ENCODE measurements at places on chromosomes 3 and 15.
A peak's percentile ranks its signal among the peaks of the same experiment; 100 is the strongest.

DNA sequence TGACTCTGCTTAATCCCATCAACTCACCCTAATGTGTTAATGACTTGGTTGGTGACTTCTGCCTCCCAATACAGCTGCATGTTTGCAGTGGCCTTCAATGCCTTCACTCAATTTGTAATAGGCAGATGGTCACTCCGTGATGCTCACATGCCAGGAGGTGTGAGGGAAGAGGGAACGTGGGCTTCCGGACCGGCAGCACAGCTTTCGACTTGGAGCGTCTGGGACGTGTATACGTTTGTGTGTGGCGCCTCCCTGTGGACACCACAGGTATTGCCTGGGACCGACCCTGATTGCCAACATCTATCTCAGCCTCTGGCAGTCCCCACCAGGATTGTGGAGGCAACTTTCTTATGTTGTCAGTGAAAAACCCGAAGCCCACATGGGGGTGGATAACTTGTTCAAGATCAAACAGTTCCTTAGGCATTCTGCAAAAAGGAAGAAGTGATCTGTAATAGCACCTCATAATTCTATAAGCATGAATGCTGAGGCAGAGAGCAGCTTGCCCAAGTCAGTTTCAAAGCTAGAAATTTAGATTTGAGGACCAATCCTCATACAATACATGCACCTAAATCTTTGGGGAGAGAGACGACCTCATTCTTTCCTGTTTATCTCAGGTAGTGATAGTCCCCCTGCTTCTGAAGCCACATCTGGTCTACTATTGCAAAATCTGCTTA is 16.9 kb downstream of the MRPL46 start:
- peak; percentile 90 for DNase-seq

- DNase-seq = no peak
These were observed 57.2 kb upstream of the UBE2E1 start for GRCh38 chr3:23748398-23749110.

- peak; percentile 92 for DNase-seq
These were observed 740 bp upstream of the ZBTB47 start for GRCh38 chr3:42652611-42653302.

- peak; percentile 87 for DNase-seq
These were observed 237.0 kb downstream of the UACA start for GRCh38 chr15:70526221-70526973.

DNA sequence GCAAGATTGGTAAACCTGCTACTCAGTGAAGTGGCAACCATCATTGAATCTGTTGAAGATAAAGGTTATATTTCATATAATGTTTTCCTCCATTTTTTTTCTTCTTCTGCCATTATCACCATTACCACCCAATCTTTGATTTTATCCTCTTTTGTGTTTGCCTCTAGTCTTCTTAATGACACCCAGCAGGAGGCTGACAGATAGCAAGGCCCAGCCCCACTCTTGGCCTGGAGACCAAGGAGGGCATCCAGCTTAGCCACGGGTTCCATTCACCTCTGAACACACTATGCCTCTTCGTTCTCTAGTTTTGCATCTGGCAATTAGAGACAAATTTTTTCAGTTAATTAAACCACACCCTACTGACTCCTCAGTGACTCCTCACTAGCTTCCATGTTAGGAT is 129.7 kb downstream of the TPRG1 start:
- no peak for DNase-seq

DNA sequence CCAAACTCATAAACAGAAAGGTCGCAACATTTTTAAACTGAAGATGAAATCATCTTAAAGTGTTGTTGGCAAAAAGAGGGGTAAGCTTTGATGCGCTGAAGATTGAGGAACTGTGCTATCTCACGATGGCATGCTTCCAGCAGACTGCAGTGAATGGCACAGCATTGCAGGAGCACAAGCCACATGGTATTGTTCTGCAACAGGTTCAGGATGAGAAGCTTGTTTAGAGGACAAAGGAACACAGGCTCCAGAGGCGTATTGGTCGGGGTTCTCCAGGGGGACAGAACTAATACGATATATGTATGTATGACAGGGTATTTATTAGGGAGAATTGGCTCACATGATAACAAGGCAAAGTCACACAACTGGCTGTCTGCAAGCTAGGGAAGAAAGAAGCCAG is 13.8 kb upstream of the PLD1 start:
- DNase-seq = no peak

DNA sequence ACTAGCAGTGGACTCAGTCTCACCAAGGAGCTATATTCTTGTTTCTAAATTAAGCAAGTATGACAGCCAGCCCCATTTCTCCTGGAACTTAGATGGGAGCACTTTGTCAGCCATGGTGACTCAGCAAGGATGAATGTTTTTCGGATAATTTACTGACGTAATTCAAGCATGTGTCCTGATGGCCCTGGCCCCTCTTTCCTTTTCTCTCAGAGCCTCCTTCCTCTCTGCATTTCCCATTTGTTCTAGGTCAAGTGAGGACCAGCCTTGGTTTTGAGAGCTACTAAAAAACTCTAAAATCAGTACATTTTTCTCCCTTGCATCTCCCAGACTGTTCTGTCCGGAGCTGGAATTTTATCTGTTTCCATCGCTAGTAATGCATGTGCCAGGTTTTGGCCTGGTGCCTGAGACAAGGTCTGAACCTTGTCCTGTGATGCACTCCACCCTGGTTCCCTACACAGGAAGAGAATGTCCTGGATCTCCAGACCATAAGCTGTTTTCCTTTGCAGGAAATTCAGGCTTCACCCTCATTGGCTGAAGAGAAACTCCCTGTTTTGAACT is 256.6 kb upstream of the ROPN1 start:
- peak; percentile 62 for DNase-seq

Data from islet precursor cell (in vitro differentiated cells).